CD4-positive, alpha-beta T cell treated with Interleukin-6 at 100 ng/mL for 8 hours (primary cell): ENCODE measurements at places on chromosomes 3 and 15.

- no peak for DNase-seq
Observed at GRCh38 chr15:62469478-62469873, 304.4 kb upstream of the C2CD4B start.

GRCh38 chr15:42955518-42955917 lies 34.9 kb upstream of the TTBK2 start:
- DNase-seq = no peak

DNA sequence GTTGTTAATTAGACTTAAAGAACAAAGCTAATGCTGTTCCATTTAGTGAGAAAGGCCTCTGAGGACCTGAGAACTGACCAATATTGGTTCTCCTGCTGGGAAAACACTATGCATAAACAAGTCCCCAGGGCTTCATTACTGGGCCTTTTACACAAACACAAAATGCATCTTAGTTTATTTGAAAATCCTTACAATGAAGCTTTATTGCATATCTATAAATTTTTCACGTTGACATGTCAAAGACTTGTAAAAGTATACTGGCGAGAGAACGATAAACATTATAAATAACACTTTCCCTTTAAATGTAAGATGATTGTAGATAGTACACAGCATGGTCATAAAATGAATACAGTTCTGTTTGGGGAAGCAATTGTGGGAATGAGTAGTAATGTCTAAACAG lies 151.7 kb downstream of the ROBO2 start:
- DNase-seq = no peak

- no peak for DNase-seq
Observed at GRCh38 chr3:55698831-55699230, 211.7 kb upstream of the WNT5A start.

GRCh38 chr3:12643010-12643380 lies 20.9 kb downstream of the RAF1 start:
- no peak for DNase-seq

- no peak for DNase-seq
Observed at GRCh38 chr3:164417955-164418354, 660.3 kb downstream of the SI start.

- no peak for DNase-seq
Observed at GRCh38 chr3:116524453-116525210, 79.3 kb upstream of the LSAMP start.

DNA sequence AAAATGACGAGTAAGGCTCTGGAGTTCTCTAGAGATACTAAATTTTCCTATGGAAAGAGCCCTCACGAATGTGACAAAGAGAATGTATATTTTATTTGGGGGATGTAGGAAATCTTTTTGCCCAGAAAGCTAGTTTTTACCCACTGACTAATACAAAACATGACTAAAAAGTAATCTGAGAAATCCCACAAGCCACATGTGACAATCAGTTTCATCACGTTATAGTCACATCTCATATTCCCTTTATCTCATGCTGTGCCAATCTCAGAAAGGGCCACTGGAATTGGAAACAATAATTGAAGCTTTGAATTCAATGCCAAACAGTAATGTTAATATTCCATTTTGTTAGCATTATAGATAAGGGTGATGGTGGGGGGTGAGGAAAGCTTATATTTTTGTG lies 509.0 kb upstream of the GOLIM4 start:
- DNase-seq = no peak

- DNase-seq = no peak
Observed at GRCh38 chr3:140753865-140754754, 76.2 kb downstream of the TRIM42 start.

GRCh38 chr15:73578026-73578425 lies 55.2 kb downstream of the NPTN start:
- no peak for DNase-seq

- DNase-seq = no peak
Observed at GRCh38 chr3:112681822-112682325, 40.9 kb upstream of the CCDC80 start.

- peak; percentile 19 for DNase-seq
Observed at GRCh38 chr15:42919799-42920518, 619 bp downstream of the TTBK2 start.

- peak; percentile 12 for DNase-seq
Observed at GRCh38 chr3:98817547-98818041, 54.5 kb downstream of the ST3GAL6 start.

GRCh38 chr3:113124256-113124830 lies 87.0 kb upstream of the BOC start:
- no peak for DNase-seq

GRCh38 chr3:72345237-72345878 lies 502.9 kb downstream of the SHQ1 start:
- peak; percentile 27 for DNase-seq

- DNase-seq = no peak
Observed at GRCh38 chr3:138962854-138963560, 16.0 kb downstream of the FOXL2NB start.

DNA sequence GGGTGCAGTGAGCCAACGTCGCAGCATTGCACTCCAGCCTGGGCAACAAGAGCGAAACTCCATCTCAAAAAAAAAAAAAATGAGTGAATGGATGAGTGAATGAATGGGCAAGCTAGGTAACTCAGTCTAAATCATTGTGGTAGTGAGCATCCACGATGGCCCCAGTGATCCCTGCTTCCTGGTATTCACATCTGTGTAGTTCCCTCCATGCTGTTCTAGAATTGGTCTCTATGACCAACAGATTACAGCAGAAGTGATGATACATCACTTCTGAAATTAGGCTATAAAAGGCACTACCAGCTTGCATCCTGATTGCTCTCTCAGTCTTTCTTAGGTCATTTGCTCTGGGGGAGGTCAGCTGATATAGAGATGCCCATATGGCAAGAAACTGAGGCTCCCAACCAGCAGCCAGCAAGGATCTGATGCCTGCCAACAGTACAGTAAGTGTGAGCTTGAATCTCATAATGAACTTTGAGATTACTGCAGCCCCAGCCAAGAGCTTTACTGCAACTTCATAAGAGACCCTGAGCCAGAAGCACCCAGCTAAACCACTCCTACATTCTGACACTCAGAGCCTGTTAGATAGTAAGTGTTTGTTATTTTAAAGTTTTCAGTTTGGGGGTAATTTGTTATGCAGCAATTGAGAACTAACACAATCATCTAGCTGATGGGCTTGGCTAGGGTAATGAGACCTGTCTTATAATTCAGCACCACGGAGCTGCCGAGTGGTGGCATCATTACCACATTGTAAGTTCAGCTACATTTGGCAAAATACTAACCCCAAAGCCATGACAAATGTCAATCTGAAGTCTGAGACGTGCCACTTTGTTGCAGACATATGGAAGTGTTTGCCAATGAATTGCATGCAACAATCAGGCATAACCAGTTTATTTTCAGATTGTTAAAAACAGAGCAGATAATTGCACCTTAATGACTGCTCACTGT lies 53.0 kb downstream of the KLHL6 start:
- no peak for DNase-seq
